NB4 (cell line): ENCODE measurements at places on chromosomes 13 and 19.

DNA sequence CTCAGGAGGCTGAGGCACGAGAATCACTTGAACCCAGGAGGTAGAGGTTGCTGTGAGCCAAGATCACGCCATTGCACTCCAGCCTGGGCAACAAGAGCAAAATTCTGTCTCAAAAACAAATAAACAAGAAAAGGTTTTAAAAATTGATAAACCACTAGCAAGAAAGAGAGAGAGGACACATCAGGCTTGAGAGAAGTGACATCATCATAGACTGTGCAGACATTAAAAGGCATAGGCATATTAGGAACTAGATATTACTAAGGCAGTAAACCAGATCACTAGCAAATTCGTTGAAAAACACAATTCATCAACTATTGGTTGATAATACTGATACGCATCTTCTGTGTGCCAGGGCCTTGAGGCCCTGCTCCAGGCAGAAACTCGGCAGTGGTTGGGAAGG is 7.7 kb downstream of the A1BG start:
- DNase-seq: no peak

- DNase-seq: no peak
Measured at GRCh38 chr13:24890256-24890655, 126.3 kb downstream of the RNF17 start.

DNA sequence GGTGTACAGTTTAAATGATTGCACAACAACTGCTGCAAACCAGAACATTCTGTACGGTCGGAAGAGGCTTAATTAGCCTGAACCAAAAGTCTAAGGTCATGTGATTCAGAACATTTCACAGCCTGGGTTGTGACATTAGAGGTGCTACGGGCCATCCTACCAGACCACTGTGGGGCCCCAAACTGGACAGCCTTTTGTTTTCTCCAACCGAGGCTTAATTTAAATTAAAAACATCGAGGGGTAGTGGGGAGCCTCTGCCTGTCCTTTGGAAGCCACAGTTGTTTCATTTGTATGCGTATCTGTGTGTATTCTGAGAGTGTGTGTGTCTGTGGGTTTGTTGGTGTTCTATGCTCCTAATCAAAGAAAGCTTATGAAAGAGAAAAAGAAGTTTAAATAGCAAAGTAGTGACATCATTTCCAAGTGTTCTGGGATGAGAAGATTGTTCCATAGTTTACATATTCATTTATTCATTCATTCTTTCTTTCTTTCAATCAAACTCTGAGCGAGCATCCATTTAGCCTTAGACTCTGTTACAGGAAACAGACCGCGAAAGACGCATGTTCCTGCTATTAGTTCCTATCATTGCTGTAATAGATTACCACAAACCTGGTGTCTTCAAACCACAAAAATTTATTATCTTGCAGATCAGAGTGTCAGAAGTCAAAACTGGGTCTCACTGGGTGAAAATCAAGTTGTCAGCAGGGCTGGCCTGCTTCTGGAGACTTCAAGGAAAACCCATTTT is 444.8 kb downstream of the FOXO1 start:
- peak; percentile 27 for DNase-seq

GRCh38 chr13:19991531-19991930 is 33.0 kb downstream of the ZMYM2 start:
- DNase-seq: no peak

- DNase-seq: no peak
Measured at GRCh38 chr13:97242755-97243497, 20.8 kb downstream of the MBNL2 start.

DNA sequence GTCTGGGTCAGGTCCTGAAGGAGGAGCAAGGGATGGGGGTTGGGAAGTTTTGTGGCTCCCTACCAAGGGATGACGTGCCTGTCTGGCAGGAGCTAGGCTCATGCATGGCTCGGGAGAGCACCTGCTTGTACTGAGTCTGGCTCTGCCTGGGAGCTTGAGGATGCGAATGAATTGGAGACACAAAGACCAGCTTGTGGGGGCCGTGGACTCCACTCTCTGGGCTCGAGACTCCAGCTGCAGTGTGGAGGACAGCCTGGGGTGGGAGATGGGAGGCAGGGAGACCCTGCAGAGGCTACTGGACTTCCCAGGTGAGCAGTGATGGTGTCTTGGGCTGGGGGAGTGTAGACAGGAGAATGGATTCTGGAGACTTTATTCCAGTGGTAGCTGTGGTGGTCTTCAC is 15.2 kb upstream of the URI1 start:
- no peak for DNase-seq

DNA sequence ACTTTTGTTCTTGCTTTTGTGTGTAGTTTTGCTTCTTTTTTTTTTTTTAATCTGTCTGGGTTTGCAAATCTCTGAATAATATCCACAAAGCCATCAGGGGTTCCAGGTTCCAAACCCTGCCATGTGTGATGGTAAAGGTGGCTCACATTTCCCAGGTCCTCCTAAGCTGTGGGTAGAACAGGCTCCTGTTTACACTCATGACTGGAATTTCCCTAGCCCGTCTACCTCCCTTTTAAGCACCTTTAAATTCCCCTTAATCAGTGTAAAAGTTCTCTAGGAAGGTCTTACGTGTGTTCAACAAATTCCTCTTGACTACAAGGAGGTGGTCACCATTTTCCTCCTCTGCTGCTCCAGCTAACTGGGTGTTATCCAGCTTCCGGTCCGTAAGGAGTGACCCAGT is 62.8 kb downstream of the EFNB2 start:
- DNase-seq: no peak

- peak; percentile 62 for DNase-seq
Measured at GRCh38 chr19:35045667-35046300, 4.3 kb downstream of the HPN start.

DNA sequence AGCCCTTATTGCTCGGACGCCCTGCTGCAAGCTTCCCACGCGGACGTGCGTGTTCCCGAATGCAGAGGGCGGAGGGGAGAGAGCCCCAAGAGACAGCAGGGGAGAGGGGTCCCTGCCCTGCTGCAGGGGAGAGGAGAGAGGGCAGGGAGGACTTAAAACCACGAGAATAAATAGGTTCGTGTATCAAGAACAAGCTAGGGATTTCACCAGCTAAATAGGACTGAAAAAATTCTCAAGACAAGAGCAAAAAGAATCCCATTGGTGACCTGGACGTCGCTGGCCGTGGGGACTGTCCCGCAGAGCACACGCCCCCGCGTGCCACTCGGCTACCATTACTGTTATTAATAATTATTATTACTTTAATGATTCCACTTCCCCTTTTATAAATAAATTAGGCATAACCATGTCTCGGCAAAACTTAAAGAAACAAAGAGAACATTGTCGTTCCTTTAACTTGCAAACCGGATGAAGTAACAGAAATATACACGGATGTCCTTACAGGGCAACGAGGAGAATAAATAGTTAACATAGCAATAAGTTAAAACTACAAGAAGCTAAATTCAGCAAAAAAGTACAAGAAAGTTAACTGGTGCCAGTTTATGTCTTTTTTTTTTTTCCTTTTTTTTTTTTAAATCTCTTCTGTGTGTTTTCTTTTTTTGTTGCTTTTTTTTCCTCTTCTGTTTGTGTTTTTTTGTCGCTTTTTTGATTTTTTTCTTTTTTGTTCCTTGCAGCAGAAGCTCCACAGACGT is 16.6 kb downstream of the PRKCSH start:
- peak; percentile 39 for DNase-seq

DNA sequence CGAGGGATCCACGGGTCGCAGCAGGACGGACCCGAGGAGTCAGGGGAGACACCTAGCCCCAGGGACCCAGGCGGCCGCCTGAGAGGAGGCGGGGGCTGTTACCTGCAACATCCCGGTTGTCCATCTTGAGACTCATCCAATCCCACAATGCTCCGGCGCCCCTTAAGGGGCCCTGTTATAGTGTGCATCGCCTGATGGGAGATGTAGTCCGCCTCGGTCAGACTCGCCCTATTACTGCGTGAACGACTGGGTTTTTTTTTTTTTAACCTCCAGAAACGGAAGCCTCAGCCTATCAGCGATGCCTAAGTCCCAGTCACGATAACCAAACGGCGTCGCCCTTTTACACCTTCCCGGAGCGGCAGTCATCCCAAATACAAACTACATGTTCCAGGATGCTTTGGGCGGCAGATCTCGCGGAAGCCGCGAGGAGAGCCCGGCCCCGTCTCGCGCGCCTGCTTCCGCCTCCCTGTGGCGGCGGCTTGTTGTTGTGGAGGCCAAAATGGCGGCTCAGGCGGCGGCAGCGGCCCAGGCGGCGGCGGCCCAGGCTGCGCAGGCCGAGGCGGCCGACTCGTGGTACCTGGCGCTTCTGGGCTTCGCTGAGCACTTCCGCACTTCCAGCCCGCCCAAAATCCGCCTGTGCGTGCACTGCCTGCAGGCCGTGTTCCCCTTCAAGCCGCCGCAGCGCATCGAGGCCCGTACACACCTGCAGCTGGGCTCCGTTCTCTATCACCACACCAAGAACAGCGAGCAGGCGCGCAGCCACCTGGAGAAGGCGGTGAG is at the start of the genes MAU2 and SUGP1:
Gene MAU2, plus strand, starts transcription at position 469 of the 780 bp plus-strand sequence. Its CDS starts 31 bp downstream, at position 500.
Gene SUGP1, minus strand, starts transcription at position 149 of the 780 bp plus-strand sequence. Its CDS starts 13 bp downstream, at position 136.
- DNase-seq: peak; percentile 94

DNA sequence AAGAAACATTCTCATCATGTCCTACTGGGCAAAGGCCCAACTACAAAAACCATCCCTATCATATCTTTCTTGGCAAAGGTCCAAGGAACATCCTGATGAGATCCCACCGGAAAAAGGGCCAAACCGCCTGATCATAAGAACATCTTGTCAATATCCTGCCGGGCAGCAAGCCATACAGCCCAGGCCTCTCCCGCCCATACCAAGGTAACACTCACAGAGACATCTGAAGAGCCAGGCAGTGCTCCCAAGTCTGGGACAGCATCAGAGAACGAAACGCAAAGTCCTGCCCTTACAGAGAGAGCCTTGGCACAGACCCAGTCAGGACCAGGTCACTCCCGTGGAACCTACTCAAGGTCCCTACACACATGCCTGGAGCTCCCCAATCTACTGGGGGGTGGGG is 18.5 kb upstream of the ZNF331 start:
- DNase-seq: no peak

GRCh38 chr19:31594701-31595100 is 245.5 kb upstream of the TSHZ3 start:
- no peak for DNase-seq

DNA sequence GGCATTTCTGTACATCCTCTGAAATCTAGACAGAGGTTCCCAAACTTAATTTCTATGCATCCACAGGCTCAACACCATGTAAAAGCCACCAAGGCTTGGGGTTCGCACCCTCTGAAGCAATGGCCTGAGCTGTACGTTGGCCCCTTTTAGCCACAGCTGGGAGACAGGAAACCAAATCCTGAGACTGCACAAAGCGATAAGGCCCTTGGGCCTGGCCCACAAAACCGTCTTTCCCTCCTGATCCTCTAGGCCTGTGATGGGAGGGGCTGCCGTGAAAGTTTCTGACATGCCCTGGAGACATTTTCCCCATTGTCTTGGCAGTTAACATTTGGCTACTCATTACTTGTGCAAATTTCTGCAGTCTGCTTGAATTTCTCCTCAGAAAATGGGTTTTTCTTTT is 766.4 kb downstream of the GPC5 start:
- peak; percentile 8 for DNase-seq

DNA sequence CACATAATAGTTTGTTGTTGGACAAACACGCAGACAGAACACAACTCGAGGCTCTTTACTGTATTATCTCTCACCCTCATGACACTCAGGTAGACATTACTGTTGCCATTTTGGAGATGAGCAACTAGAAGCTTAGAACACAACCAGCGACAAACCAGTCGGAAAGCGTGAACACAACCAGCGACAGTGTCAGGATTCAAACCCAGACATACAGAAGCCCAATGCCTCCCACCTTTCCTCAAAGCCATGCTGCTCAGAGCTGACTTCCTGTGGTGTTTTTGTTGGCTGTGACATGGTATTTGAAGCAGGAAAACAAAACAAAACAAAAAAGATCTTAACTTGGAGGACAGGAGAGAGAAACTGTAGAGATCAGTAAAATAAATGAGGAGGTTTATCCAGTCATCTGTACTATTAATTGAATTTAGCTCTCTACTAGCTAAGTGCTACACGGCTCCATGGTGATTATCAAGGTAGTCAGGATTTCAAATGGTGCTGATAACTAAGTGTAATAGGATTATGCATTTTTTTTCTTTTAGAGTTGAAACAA is 92.1 kb downstream of the STARD13 start:
- no peak for DNase-seq

GRCh38 chr13:111914241-111915103 is 152.5 kb upstream of the SOX1 start:
- DNase-seq: no peak

DNA sequence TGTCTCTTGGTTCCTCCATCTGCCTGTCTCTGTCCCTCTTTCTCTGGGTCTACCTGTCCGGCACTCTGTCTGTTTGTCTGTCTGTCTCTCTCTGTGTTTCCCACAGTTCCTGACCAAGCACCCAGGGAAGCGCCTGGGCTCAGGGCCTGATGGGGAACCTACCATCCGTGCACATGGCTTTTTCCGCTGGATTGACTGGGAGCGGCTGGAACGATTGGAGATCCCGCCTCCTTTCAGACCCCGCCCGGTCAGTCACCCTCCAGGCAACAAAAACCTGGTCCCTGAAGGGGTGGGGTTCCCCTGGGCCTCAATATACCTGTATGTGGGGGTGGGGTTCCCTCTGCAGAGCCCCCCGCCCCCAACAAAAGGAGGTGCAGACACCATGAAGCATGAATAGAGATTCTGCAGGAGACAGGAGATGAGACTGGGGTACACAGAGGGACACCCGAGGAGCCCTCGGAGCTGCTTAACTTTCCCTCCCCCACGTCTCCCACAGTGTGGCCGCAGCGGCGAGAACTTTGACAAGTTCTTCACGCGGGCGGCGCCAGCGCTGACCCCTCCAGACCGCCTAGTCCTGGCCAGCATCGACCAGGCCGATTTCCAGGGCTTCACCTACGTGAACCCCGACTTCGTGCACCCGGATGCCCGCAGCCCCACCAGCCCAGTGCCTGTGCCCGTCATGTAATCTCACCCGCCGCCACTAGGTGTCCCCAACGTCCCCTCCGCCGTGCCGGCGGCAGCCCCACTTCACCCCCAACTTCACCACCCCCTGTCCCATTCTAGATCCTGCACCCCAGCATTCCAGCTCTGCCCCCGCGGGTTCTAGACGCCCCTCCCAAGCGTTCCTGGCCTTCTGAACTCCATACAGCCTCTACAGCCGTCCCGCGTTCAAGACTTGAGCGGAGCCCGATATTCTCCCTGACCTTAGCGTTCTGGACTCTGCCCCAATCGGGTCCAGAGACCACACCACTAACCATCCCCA is 2.6 kb upstream of the CACNG7 start:
- DNase-seq: peak; percentile 31

GRCh38 chr13:21427741-21428140 is 31.4 kb downstream of the ZDHHC20 start:
- DNase-seq: no peak

- DNase-seq: no peak
Measured at GRCh38 chr19:17041976-17042375, 15.4 kb upstream of the CPAMD8 start.

- peak; percentile 4 for DNase-seq
Measured at GRCh38 chr19:29812080-29812880, 489 bp downstream of the CCNE1 start.

DNA sequence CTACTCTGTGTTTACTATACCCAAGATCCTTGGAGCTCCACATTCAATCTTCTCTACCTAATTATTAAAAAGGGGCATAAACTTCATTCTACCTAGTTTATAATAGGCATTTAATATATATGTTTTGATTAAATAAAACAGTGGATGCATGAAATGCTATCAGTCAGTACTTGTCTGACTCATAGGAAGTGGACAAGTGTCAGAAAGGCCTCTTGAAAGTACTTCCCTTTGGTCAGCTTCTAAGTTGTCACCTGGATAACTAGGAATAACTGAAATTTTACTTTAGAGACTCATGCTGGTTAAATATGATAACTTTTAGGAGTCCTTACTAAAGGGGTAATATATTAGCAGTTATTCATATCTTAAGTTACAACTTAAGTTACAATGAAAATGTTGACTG is 329.8 kb downstream of the KLF5 start:
- DNase-seq: no peak

- DNase-seq: no peak
Measured at GRCh38 chr13:32984857-32985626, 31.2 kb upstream of the KL start.
